ENCODE measurements at places on chromosomes 1 and 21.

DNA sequence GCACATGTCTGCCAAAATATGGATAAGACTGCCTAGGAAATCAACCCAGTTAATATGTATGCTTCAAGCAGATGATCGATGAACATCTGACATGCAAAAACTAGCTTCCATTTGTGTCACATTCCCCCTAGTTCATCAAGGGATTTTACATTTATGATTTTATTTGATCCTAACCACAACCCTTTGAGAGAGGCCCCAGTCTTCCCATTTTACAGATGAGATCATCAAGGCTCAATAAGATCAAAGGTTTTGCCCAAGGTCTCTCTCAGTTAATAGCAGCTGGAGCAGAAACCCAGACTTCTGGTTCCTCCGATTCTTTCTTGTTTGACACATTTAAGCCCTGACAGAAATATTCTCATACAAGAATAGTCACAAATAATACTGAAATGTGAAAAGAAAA, 107.7 kb upstream of the PPP2R5A start:
- DNase-seq: no peak

GRCh38 chr1:41698916-41699860, 214.7 kb upstream of the EDN2 start:
- DNase-seq: no peak

DNA sequence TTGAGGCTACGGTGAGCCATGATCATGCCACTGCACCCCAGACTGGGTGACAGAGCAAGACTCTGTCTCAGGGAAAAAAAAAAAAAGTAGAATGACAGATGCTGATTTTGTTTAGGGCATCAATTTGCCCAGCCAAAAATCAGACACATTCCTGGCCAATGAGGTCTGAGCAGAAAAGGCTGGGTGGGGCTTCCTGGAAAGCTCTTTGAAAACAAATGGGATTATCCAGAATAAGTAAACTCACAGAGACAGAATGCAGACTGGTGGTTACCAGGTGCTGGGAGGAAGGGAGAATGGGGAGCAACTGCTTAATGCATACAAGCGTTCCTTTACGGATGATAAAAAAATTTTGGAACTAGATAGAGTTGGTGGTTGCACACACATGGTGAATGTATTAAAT, 10.1 kb upstream of the CITED4 start:
- no peak for DNase-seq

DNA sequence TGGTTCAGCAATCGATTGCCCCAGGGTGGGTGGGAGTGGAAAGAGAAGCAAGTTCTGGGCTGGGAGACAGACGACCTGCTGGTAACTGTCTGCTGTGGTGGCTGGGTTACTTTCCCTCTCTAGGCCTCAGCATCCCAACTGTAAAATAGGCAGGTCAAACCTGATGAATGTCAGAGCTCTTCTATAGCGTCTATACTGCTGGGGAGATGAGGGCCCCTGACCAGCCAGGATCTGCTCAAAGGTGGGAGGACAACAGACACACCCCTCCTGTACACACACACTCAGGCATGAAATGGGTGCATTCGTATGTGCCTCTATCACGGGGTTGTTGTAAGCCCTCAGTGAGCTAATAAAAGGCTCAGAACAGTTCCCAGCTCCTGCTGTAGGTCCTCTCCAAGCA, 12.7 kb upstream of the EPHB2 start:
- DNase-seq: no peak

DNA sequence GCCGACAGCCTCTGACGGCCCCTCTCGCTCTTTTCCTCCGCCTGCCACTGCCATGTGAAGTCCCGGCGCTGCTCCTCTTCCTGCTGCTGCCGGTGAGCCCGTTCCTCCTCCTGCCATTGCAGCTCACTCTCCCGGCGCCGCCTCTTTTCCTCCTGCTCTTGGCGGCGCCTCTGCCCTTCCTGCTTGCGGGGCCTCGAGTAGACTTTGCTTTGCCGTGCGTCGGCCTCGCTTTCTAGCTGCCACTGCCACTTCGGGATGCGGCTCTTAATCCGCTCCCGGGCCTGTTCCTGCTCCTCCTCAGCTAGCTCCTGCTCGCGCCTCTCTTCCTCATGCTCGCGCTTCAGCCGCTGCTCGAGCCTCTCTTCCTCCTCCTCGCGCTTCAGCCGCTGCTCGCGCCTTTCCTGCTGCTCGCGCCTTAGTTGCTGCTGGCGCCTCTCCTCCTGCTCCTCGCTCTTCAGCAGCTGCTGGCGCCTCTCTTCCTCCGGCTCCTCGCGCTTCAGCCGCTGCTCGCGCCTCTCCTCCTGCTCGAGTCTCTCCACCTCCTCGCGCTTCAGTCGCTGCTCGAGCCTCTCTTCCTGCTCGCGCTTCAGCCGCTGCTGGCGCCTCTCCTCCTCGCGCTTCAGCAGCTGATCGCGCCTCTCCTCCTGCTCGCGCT, 4.3 kb downstream of the TCHH start:
- no peak for DNase-seq

DNA sequence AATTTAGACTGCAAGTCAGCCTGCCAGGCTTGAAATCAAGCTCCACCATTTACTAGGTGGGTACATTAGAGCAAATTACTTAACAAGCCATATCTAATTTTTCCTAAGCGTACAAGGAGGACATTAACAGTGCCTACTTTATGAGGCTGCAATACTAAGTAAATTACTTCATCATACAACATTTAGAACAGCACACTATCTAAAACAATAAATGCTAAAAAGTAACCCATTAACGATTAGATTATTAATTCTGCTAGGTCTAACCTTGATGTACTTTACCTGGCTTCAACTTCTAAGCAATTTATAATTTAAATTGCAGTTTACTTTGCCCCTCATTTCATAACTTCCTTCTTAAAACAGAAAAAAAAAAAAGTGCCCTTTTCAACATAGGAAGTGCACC, 1155.6 kb upstream of the NCAM2 start:
- no peak for DNase-seq

DNA sequence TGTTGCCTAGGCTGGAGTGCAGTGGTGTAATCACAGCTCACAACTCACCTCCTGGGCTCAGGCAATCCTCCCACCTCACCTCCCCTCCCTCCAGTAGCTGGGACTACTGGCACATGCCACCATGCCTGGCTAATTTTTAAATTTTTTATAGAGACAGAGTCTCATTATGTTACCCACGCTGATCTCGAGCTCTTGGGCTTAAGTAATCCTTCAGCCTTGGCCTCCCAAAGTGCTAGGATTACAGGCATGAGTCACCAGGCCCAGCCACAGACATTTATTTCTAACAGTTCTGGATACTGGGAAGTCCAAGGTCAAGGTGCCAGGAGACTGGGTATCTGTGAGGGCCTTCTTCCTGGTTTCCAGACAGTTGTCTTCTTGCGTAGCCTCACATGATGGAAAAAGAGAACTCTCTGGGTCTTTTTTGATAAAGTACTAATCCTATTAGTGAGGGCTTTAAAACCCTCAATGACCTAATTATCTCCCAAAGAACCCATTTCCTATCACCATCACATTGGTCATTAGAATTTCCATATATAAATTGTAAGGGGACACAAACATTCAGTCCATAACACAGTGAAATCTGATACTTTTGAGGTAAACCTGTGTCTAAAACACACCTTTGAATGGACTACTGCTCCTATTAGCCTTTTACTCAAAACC, 67.9 kb downstream of the PHACTR4 start:
- peak; percentile 23 for DNase-seq

DNA sequence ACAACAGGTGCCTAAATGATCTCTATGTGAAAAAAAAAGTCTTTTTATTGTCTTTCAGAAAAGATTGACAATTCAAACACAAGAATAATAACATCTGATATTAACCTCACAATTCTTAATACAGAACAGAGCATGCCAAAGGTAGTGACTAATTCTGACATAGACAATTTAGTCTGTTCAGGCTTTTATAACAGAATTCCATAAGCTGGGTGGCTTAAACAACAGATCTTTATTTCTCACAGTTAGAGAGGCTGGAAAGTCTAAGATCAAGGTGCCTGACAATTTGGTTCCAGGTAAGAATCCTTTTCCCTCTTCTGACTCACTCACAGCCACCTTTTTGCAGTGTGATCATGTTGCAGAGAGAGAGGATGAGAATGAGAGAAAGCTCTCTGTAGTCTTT, 27.0 kb downstream of the DPYD start:
- DNase-seq: no peak

GRCh38 chr1:209989525-209989924, 51.5 kb downstream of the SYT14 start:
- DNase-seq: peak; percentile 10

DNA sequence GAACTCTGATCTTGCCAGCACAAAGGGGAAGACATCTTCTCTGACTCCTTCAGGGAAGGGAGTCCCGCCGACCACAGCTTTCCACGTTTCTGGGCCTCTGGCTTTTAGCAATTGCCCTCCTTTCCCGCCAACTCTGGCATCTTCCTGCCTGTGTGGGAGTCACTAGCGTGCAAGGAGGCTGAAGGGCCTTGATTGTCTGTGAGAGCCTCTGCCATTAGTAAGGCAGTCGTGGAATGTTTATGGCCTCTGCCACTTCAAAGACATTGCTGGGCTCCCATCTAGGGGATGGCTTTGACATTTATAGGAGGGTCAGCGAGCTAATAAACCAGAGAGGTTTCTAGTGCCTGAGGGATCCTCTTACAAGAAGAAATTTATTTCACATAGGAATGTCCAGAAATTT, 14.3 kb upstream of the PROK1 start:
- no peak for DNase-seq

DNA sequence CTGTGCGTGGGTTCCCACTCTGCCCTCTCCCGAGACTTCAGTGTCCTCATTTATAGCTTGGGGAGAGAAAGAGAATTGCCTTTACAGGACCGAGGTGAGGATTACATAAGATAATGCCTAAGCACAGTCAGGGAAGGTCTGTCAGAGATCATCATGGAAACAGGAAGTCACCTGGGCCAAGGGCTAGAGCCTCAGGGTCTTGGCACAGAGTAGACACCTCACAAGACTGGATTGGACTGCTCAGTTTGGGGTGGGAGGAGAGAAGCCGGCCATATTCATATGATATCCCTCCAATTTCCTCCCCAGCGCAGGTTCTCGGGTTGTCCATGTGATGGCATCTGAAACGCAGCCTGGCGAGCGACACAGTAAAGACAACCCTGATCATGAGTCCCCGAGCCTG, 3.8 kb downstream of the CNR2 start:
- DNase-seq: no peak

GRCh38 chr21:35394634-35395369, 345.7 kb upstream of the RUNX1 start:
- DNase-seq: no peak

- DNase-seq: no peak
These were observed 113.1 kb upstream of the ESRRG start for GRCh38 chr1:216836316-216836715.
